Endothelial cell of coronary artery (primary cell): ENCODE measurements at places on chromosomes 4 and X. TPM values are rescaled to one million over a fixed set of nuclear protein-coding genes. Genes with fewer than 3 reads are reported as not detected.

Gene PLCXD1
- total RNA-seq: 5.9 and 9.2 TPM in 2 replicates

Gene ZNF157
- not detected in 2 replicates for total RNA-seq

Gene MAGEC2
- not detected in 2 replicates for total RNA-seq

Gene CYSLTR1
- total RNA-seq: not detected in 2 replicates

Gene LPAR4
- total RNA-seq: 0.09 TPM in 1 of 2 replicates, not detected in the other

Gene USP11
- total RNA-seq: 26.1 and 27.5 TPM in 2 replicates

Gene HSFX2
- total RNA-seq: 0.18 and 0.28 TPM in 2 replicates

Gene ZNF81
- 3.7 and 6.7 TPM in 2 replicates for total RNA-seq

Gene PASD1
- total RNA-seq: not detected in 2 replicates

Gene ADGRL3
- total RNA-seq: 4.3 TPM in 1 of 2 replicates, not detected in the other

Gene MEPE
- total RNA-seq: not detected in 2 replicates

Gene ZNF630
- total RNA-seq: 0.54 and 1.5 TPM in 2 replicates

Gene DCAF4L1
- total RNA-seq: 0.09 and 0.19 TPM in 2 replicates

Gene CHRDL1
- not detected in 2 replicates for total RNA-seq

Gene FAM184B
- total RNA-seq: under 0.01 TPM in 1 of 2 replicates, not detected in the other

Gene ALAS2
- not detected in 2 replicates for total RNA-seq

Gene TBX22
- total RNA-seq: not detected in 2 replicates

Gene NXF2B
- not detected in 2 replicates for total RNA-seq

Gene PCDH10
- 11.1 and 15.1 TPM in 2 replicates for total RNA-seq

Gene REELD1
- total RNA-seq: not detected in 2 replicates

Gene KLHL15
- 3.4 and 4.6 TPM in 2 replicates for total RNA-seq

Gene BBS12
- 4.0 and 4.7 TPM in 2 replicates for total RNA-seq

Gene RAB41
- not detected in 2 replicates for total RNA-seq

Gene MAOB
- under 0.01 TPM in 1 of 2 replicates, not detected in the other for total RNA-seq

Gene CLDN2
- total RNA-seq: not detected in 2 replicates

Gene LRIT3
- under 0.01 and 0.09 TPM in 2 replicates for total RNA-seq

Gene DCAF8L2
- 0.19 and 0.27 TPM in 2 replicates for total RNA-seq

Gene DIPK2B
- total RNA-seq: 8.0 and 9.1 TPM in 2 replicates

Gene GPR34
- not detected in 2 replicates for total RNA-seq

Gene GSPT2
- total RNA-seq: 4.3 and 5.2 TPM in 2 replicates

Gene CPE
- 1.4 and 1.9 TPM in 2 replicates for total RNA-seq

Gene USP17L15
- total RNA-seq: not detected in 2 replicates

Gene IL9R
- not detected in 2 replicates for total RNA-seq

Gene LAGE3
- total RNA-seq: 10.4 and 12.2 TPM in 2 replicates

Gene MAGEA4
- not detected in 2 replicates for total RNA-seq

Gene S100G
- total RNA-seq: not detected in 2 replicates

Gene PNMA5
- not detected in 2 replicates for total RNA-seq

Gene USP26
- total RNA-seq: not detected in 2 replicates
